Activated CD4-positive, alpha-beta T cell treated with anti-CD3 and anti-CD28 coated beads, Interleukin-2, amount 50 U/mL, for 1 hour (primary cell): ENCODE measurements at places on chromosomes 16 and 17.

GRCh38 chr17:77847221-77848085 lies 111.0 kb upstream of the TNRC6C start:
- no peak for DNase-seq

GRCh38 chr17:52376137-52376536 lies 217.6 kb upstream of the CA10 start:
- no peak for DNase-seq

- no peak for DNase-seq
These were observed 26.9 kb upstream of the LITAF start for GRCh38 chr16:11613381-11614303.

- no peak for DNase-seq
These were observed 12.2 kb upstream of the SLX4 start for GRCh38 chr16:3623642-3624041.

GRCh38 chr17:40490289-40490853 lies 11.1 kb downstream of the TNS4 start:
- DNase-seq: no peak
